ENCODE measurements at places on chromosomes 1 and 21. TPM values are rescaled to one million over a fixed set of nuclear protein-coding genes. Genes with fewer than 3 reads are reported as not detected.

DNA sequence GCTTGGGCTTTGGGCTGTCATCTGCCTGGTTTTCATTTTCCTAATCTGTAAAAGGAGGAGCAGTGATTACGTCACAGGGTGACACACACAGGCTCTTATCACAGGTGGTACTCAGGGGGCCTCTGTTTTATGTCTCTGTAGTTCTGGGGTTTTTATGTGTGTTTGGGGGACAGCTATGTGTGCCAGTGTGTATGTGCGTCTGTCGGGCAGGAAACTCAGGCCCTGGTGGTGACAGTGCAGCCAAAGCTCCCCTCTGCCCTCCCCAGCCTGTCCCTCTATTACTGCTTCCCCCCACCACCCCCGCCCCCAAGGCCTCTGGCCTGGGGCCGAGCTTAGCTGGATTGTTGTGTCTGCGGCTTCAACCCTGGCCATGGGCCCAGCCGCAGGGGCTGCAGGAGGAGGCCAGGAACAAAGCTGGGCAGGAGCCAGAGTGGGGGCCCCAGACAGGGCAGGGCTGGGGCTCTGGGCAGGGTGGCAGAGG is 13.3 kb downstream of the MFAP2 start:
- DNase-seq = no peak

- DNase-seq = no peak
These were observed 257.5 kb upstream of the PRMT6 start for GRCh38 chr1:106798991-106799390.

- DNase-seq = no peak
These were observed 199.7 kb upstream of the C8B start for GRCh38 chr1:57165546-57165945.

DNA sequence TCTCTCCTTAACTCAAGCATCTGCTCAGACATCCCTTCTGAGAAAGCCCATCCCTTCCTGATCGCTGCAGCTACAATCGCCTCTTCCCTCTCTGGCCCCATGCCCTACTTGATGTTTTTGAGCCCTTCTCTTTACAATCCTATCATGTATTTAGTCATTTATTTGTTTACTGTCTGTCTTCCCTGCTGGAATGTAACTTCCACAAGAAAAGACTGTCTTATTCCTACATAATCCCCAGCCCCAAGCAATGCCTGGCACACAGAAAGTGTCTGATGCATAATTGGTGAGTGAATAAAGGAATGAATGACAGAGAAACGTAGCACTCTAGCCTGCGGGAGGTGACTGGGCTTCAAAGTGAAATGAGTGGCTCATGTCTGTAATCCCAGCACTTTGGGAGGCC is 25.4 kb downstream of the ECE1 start:
- no peak for DNase-seq

- DNase-seq = no peak
These were observed 46.7 kb downstream of the CAMK2N1 start for GRCh38 chr1:20439282-20439681.

GRCh38 chr1:225733254-225733653 is 44.4 kb upstream of the SRP9 start:
- DNase-seq = no peak

DNA sequence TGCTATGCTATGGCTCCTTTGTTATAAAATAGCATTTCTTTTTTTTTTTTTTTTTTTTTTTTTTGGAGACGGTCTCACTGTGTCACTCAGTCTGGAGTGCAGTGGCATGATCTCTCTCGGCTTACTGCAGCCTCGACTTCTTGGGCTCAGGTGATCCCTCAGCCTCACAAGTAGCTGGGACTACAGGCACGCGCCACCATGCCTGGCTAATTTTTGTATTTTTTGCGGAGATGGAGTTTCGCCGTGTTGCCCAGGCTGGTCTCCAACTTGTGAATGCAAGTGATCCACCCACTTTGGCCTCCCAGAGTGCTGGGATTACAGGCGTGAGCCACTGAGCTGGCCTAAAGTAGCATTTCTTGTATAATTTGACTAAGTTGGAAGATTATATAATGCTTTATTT is 10.8 kb downstream of the CAMTA1 start:
- DNase-seq = no peak

DNA sequence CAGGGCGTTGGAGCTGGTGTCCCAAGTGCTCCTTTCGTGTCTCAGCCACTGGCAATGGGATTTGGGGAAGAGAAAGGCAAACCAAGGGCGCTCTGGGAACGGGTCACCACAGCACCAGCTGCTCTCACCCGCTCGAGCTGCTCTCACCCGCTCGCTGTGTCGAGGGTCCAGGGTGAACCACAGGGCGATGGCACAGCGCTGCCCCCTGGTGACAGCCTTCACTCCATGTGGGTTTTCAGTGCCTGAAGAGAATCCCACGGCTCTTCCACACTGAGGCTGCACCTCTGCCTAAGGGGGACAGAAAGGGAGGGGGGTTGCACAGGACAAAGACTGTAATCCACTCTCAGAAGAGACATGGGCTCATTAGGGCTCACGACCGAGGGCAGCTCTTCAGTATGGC is 7.1 kb upstream of the CLDN19 start:
- peak; percentile 66 for DNase-seq

GRCh38 chr1:42075179-42075578 is 78.0 kb upstream of the GUCA2B start:
- no peak for DNase-seq

DNA sequence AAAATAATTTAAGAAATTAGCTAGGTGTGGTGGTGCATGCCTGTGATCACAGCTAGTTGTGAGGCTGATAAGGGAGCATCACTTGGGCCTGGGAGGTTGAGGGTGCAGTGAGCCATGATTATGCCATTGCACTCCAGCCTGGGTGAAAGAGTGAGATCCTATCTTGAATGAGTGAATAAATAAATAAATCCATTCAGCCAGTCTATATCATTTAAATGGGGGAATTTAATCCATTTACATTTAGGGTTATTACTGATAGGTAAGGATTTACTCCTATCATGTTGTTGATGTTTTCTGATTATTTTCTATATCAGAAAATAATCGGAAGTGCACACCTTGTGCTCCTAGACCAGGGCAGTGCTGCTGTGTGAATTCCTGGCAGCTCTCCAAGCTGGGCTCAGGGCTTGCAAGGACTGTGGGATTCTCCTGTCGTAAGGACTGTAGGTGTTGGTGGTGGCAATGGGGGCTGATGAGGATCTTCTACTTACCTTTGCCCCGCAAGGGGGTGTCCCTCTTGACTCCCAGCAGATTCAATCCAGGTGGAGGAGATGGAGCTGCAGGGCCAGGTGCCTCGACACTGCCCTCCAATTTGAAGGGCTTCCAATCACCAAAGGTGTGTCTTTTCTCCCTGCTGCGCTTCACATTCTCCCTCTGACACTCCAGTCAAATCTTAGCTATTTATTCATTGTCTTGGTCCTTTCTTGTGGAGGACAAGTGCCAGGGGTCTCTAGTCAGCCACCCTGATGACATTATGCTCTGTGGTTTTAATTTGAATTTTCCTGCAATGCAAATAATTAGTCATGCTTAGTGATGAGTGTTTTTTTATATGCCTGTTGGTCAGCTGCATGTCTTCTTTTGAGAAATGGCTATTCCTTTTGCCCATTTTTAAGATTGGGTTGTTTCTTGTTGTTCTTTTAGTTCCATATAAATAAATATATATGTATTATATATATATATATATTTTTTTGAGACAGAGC is 14.1 kb upstream of the TRAPPC10 start:
- no peak for DNase-seq

GRCh38 chr1:8939362-8939995 is 6.2 kb upstream of the CA6 start:
- no peak for DNase-seq

DNA sequence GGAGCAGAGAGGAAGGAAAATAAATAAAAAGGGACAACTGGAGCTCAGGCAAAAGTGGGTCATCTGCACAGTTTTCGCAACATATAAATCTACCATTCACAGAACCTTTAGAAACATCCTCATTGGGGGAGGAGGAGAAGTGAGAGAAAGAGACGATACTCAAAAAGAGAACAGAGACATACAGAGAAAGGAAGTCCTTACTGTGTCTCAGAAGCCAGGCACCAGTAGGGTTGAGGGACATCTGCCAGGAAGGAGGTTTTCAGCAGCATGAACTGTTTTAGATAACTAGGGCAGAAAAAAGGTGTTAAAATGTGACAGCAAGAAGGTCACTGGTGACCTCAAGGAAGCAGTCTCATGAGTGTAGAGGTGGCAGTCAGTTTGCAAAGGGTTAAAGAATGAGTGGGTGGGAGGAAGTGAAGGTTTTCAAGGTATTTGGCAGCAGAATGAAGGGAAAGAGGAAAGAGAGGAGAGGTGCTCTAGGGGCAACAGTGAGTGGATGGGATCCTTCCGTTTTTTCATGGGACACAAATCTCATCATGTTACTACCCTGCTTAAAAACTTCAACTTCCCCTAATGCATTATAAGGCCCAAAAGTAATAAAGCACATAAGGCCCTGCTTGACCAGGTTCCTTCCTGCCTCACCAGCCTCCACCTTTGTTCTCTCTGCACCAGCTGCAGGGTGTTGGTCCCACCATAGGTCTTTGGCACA is 9.5 kb downstream of the JAK1 start:
- no peak for DNase-seq

GRCh38 chr1:43058545-43059360 is 100.1 kb upstream of the SLC2A1 start:
- DNase-seq = no peak

DNA sequence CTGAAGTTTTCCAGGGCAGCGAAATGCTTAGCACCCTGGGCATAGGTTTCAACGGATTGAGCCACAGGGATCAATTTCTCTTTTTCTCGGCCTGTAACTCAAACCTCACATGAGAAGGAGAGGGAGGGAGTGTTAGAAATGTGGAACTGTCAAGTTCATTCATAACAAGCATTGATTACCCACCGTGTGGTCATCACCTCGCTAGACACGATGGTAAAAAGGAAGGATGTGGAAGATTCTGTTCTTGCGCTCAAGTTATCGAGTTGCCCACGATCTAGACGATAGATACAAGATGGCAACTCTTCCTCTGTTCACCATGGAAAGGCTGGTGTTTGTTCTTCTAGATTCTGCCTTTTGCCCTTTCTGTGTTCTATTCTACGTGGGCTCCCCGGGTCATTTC is 4.0 kb upstream of the RCAN3 start:
- DNase-seq = no peak

- DNase-seq = no peak
These were observed 46.3 kb upstream of the TARBP1 start for GRCh38 chr1:234525099-234525799.

DNA sequence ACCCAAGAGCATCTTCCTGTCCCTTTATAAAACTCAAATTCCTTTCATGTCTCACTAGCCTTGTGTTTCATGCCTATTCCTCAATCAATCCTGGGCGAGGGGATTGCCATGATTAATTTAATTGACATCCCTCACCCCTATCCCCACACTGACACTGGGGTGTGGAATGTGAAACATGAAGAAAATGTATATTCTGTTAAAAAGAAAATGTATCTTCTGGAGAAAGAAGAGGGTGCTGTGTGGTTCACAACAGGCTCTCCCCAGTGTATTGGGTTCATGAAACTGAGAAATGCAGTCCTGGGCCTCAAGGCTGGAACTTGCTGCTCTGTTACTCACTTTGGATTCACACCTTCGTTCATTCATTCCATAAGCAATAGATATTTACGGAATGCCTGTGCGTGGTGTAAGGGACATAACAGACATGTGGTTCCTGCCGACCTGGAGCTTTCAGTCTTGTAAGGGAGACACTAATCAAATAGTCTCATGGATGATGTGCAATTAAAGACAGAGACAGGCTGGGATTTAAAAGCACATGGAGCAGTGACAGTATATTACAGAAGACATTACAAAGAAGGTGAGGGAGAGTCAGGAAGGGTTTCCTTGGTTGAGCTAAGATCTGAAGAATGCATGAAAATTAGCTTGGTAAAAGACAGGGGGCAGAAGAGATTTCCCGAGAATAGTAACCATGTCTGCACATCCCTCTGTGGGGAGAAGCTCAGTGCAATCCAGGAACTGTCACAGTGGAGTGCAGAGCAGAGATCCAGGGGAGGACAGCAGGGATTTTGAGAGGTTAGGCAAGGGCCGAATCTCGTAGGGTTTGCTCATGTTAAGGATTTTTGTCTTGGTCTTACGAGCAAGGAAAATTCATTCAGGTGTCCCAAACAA is 32.1 kb downstream of the SERTAD4 start:
- DNase-seq = no peak

GRCh38 chr1:29812408-29813135 is 576.2 kb downstream of the PTPRU start:
- no peak for DNase-seq

GRCh38 chr1:24341260-24341659 is 22.1 kb downstream of the GRHL3 start:
- DNase-seq = no peak

GRCh38 chr21:33171616-33172169 is 58.0 kb upstream of the IFNAR2 start:
- DNase-seq = no peak

DNA sequence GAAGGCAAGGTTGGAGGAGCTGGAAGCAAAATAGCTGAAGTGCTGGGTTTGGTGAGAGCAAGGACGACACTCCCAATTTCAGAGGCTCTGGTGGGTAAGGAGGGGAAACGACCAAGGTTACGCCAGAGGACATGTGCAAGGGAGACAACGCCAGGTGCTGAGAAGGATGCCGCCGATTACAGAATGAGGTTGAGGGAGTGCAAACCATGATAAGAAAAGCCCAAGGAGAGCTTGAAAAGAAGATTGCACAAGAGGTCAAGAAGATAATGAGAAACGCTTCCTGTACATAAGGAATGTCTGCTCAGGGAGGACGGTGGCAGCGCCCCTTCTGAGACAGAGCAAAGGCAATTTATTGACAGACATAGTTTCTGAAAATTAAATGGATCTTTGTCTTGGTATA is 382.0 kb upstream of the PROX1 start:
- DNase-seq = no peak

DNA sequence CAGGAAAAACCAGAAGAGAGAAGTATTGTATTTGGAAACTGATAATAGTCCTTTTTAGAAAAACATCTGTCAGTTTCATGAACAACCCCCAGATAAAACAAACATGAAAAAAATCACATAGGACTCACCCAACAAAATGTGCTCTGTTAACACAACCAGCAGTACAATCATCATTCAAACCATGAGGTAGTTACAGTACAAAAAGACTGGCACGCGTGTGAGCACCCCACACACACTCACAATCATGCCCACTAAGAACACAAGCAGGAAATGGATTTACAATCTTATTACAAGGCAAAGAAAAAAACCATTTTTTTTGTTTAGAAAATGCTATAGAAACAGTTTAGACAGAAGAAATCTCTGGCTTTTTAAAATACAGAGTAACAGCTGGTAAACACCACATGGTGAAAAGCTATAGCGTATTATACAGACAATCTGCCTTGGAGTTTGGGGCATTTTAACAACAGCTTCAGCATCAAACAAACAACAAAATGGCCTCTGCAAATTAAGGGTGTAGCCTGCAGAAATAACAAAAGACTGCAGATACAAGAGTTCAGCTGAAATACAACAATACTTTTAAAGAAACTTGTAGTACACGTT is 180.0 kb downstream of the CDC7 start:
- DNase-seq = no peak

- no peak for DNase-seq
These were observed 603.5 kb upstream of the NEGR1 start for GRCh38 chr1:72885841-72886240.

The PLA2G2D gene
- polyA plus RNA-seq = 0.06 TPM

The FAM167B gene
- 4.8 TPM for polyA plus RNA-seq

The RPE65 gene
- not detected for polyA plus RNA-seq

The TNNI3K gene
- polyA plus RNA-seq = 0.10 TPM

The TCHHL1 gene
- polyA plus RNA-seq = not detected

The TSEN15 gene
- 9.1 TPM for polyA plus RNA-seq

The C1orf141 gene
- polyA plus RNA-seq = not detected

The RGS1 gene
- polyA plus RNA-seq = 6.6 TPM

The EPS8L3 gene
- 0.15 TPM for polyA plus RNA-seq

The COL24A1 gene
- 0.01 TPM for polyA plus RNA-seq

The CACNA1S gene
- not detected for polyA plus RNA-seq

The TNNT2 gene
- polyA plus RNA-seq = 0.25 TPM

The SH3D21 gene
- 0.29 TPM for polyA plus RNA-seq

The FCRL1 gene
- polyA plus RNA-seq = 0.47 TPM

The SLAMF8 gene
- 1.1 TPM for polyA plus RNA-seq

The NPR1 gene
- 2.8 TPM for polyA plus RNA-seq

All from liver (tissue), 10 donors.